ENCODE measurements at places on chromosomes 1 and 21.

DNA sequence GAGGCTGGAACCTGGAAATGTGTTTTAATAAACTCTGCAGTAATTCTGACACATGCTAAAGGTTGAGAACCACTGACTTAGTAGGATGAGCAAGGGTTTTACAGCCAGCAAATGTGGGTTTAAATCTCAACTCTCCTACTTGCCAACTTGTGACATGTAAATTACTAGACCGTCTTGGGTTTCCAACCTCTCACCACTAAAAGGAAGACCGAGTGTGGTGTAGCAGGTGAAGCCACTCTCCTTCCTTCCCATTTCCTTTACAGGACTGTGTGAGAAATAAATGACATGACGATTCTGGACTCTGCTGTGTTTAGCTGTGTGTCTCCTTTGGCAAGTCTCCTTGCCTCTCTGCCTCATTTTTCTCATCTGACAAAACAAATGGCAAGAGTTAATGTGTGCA, 49.5 kb upstream of the DNAJC6 start:
- DNase-seq = no peak

GRCh38 chr21:29091033-29091432, 17.6 kb upstream of the CCT8 start:
- no peak for DNase-seq

GRCh38 chr1:156963621-156964020, 43.2 kb downstream of the LRRC71 start:
- DNase-seq = peak; percentile 41

DNA sequence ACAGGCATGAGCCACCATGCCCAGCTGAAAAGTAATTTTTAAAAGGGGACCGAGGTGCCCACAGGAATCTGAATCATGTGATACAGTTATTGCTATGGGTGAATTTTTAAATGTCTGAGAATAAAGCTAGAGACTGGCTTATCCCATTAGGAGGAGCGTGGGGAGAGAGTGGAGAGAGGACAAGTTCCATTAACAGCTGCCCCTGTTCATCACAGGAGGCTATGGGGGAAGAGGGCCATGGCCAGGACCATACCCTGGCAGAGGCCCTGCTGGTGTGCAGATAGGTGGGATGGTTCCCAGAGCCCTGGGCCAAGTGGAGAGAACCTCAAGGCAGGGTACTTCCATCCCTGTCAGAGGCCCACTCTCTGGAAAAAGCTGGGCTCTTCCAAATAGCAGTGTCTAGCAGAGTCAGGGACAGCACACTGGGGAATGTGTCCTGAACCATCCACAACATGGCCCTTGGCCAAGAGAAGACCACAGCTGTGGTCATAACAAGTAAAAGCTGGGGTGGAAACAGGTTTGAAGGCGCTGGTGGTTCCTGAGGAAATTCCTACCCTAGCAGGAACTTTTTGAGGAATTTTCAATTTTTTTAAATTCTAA, 13.7 kb upstream of the ZNF691 start:
- DNase-seq = no peak

- DNase-seq = no peak
Observed at GRCh38 chr21:23809573-23809972, 1797.7 kb downstream of the MRPL39 start.

DNA sequence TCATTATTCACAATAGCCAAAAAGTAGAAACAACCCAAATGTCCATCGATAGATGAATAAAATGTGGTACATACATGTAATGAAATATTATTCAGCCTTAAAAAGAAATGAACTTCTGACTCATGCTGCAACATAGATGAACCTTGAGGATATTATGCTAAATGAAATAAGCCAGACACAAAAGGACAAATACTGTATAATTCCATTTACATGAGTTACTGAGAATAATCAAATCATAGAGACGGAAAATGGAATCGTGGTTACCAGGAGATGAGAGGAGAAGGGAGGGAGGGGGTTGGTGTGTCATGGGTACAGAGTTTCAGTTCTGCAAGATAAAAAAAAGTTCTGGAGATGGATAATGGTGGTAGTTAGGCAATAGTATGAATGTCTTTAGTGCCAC, 184.1 kb downstream of the PSMG1 start:
- DNase-seq = no peak

GRCh38 chr1:161080441-161081405, 8.6 kb downstream of the NECTIN4 start:
- no peak for DNase-seq

GRCh38 chr1:200883118-200883517, 10.3 kb downstream of the GPR25 start:
- DNase-seq = no peak

DNA sequence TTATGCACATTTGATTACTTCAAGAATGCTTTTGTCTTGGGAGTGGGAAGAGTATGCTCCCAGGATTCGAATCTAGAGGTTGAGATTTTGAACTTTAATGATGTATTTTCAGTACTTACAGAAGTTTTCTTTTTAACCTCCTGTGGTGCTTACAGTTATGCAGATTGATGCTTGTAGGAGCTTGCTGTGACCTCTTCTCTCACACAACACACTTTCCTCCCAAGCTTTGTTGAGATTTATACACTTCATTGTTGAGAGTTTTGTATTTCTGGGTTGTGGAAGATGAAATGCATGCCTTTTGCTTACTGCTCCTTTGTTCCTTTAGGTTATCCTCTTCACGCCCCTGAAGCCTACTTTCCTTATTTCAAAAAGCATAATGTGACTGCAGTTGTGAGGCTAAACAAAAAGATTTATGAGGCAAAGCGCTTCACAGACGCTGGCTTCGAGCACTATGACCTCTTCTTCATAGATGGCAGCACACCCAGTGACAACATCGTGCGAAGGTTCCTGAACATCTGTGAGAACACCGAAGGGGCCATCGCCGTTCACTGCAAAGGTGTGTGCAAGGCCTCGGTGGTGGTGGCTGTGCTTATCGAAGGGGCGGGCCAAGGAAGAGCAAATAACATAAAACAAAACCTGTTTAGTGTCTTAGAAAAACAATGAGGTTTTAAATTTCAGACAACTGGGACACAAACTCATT, 75.5 kb upstream of the GPR88 start:
- no peak for DNase-seq

- no peak for DNase-seq
Observed at GRCh38 chr1:22289307-22289995, 146.6 kb upstream of the WNT4 start.

DNA sequence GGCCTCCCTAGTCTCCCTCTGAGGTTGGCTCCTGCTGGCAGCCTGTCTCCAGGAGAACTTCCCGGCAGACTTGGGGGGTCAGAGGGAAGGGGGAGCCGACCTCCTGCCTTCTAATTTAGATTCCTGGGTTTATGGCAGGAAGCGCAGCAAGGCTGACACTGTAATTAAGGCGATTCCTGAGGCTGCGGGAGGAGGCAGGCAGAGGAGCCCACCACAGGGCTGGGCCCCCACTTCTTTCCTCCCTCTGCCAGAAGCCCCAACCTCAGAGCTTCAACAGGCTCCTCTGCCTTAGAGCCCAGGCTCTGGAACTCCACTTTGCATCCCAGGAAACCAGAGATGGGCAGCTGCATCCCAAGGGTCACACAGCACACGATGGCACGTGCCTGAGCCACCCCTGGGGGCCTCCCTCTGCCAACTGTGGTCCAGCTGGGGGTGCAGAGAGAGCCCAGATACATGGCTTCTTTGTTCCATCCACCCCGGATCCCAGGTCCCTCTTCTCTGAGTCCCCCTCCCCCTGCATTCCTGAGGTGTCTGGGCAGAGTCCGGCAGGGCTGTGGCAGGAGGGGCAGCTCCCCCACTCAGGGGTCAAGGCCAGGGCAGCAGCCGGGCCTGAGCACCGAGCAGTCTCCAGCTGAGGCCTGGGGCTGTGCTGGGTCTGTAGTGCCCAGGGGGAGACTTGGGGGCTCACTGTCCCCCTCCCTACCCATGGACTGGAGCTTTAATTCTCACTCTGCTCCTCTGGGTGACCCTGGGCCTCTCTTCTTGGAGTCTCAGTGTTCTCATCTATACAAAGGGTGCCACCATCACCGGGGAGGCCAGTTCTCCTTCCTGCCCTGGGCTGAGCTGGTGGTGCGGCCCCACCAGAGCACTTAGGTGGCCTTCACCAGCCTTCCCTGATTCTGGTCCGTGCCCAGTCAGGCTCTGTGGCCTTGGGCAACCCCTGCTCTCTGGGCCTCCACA, 39.4 kb upstream of the FAM131C start:
- no peak for DNase-seq

DNA sequence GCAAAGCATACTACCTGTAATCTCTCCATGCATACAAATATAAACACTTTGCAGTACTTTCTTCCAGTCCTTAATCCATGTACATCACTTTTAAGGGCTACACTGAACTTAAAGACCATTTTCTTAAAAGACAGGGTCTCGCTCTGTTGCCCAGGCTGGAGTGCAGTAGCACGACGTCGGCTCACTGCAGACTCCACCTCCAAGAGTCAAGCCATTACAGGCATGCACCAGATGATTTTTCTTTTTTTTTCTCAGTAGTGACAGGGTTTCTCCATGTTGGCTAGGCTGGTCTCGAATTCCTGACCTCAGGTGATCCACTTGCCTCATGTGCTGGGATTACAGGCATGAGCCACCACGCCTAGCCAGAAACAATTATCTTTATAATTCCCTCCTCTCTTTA, 22.9 kb downstream of the PUM1 start:
- no peak for DNase-seq

DNA sequence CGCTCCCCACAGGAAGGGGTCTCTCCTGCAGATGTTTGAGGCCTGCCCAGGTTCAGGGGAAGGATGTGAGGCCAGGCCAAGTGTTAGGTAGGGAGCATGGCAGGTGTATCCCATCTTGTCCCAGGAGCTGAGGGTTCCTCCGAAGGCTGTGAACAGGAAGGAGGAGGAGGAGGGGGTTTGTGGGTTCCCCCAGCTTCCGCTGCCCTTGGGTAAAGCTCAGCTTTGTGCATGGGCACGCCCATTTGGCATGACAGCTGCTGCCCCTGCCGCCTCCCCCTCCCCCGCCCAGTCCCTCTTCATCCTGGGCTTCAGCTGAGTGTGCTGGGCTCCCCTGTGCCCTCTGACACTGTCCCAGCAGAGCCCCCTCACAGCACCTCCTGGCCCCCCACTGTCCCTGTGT, 25.5 kb downstream of the TNFRSF8 start:
- peak; percentile 36 for DNase-seq

GRCh38 chr1:3778590-3779264, 6.2 kb downstream of the SMIM1 start:
- DNase-seq = no peak

DNA sequence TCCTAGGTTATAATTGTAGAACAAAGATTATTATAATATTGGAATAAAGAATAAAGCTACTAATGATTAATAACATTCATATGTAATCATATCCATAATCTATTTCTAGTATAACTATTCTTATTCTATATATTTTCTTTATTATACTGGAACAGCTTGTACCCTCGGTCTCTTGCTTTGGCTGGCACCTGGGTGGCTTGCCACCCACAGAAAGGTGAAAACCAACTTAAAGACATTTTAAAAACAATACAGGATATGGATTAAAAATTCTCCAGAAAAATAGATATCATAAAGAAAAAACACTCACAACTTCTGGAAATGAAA, 80.0 kb upstream of the PRRC2C start:
- DNase-seq = no peak

DNA sequence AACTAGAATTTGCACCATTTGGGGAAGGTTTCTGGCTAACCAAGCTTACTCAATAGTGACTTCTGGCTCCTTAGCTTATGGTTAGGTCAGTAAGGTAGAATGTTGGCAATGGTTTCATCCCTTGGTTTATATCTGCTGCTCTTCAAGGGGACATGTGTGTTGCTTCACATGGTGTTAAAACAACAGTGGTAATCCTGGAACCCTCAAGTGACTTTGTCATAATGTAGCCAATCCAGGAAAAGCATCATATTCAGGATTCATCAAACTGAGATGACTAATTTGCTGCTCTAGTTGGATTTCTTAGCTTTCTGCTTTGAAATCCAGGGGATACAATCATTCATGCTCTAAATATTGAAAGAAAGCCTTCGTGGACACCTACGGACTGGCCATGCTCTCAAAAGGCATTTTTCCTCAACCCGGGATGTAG, 108.7 kb downstream of the RGL1 start:
- DNase-seq = no peak

GRCh38 chr1:211695135-211695816, 19.9 kb upstream of the NEK2 start:
- DNase-seq = no peak

DNA sequence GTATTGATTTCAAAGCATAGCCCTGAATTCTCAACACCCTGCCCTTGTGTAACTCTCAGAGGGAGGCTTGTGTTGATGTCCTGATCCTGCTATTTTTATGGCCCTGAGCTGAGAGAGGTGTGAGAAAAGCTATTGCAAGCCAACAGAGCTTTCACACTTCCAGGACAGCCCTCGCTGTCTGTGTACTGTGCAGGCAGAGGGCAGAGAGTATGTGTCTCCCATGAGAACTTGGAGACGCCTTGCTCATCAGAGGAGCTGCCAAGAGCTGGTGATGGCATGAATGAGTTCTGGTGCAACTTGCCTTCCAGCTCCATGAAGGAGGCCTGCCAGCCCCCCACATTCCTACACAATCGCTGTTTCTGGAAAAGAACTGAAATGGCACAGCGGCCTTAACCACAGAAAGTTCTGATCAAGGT, 144.1 kb upstream of the AJAP1 start:
- no peak for DNase-seq
